ENCODE measurements at places on chromosomes 6 and 20. TPM values are rescaled to one million over a fixed set of nuclear protein-coding genes. Genes with fewer than 3 reads are reported as not detected.

The PHACTR2 gene
- polyA plus RNA-seq: 9.5 TPM

DNA sequence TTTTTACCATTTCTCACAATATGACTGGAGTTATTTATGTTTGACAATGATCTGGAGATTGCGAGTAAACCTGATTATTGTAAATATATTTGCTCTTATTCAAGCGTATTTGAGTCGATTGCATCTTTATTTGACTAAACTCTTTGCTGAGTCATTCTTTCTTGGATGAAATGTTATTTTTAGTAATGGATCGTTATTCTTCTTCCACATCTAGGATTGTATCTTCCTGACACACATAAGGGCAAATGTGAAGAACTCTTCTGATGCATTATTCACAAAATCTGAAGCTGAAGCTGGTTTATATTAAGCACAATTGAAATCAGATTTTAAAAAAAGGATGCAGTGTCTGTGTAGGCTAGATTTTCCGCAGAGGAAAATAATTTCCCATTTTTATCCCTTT, 68.2 kb downstream of the SEL1L2 start:
- no peak for DNase-seq
- H3K36me3 ChIP-seq: no peaks in the 10 kb centered on the region
- no peaks in the 10 kb centered on the region for H3K4me1 ChIP-seq
- no peak overlapping the region for H3K4me3 ChIP-seq
- H3K27me3 ChIP-seq: no peaks in the 10 kb centered on the region
- H3K27ac ChIP-seq: no peak overlapping the region

GRCh38 chr6:129446272-129447197, 263.4 kb downstream of the ARHGAP18 start:
- no peak overlapping the region for H3K27ac ChIP-seq
- no peak overlapping the region for H3K4me3 ChIP-seq
- H3K36me3 ChIP-seq: no peaks in the 10 kb centered on the region

GRCh38 chr6:53583451-53583850, 38.5 kb upstream of the GCLC start:
- no peaks in the 10 kb centered on the region for H3K36me3 ChIP-seq
- H3K4me3 ChIP-seq: no peak overlapping the region
- no peak for DNase-seq
- H3K27me3 ChIP-seq: no peaks in the 10 kb centered on the region
- H3K27ac ChIP-seq: no peak overlapping the region

- DNase-seq: no peak
- H3K36me3 ChIP-seq: peaks cover 23% of the 10 kb centered on the region
Measured at GRCh38 chr6:33192671-33193602, 670 bp upstream of the COL11A2 start.

GRCh38 chr6:13445005-13445743, 42.2 kb downstream of the GFOD1 start:
- peak; percentile 91 for DNase-seq
- H3K4me3 ChIP-seq: peak overlapping the region; percentile 24
- H3K27me3 ChIP-seq: no peaks in the 10 kb centered on the region
- H3K4me1 ChIP-seq: peaks cover 73% of the 10 kb centered on the region

All from sigmoid colon (tissue), 7 donors.